HFFc6 (cell line): ENCODE measurements at places on chromosomes 13 and 19. TPM values are rescaled to one million over a fixed set of nuclear protein-coding genes. Genes with fewer than 3 reads are reported as not detected.

The NLRP11 gene
- total RNA-seq = 0.12 TPM in 1 of 3 replicates, not detected in the others

The ZNF439 gene
- total RNA-seq = 0.78 and 1.0 TPM in 2 replicates

The SCEL gene
- total RNA-seq = not detected in 2 replicates

The ANGPTL8 gene
- not detected in 3 replicates for total RNA-seq

The PSG7 gene
- 0.10 to 0.26 TPM in 2 of 3 replicates, not detected in the other for total RNA-seq

The OBI1 gene
- total RNA-seq = 7.4 to 10.0 TPM (median 8.9 TPM) in 3 replicates

The NOVA2 gene
- 0.03 TPM in 1 of 2 replicates, not detected in the other for total RNA-seq

The FFAR2 gene
- total RNA-seq = not detected in 3 replicates

The VN1R2 gene
- not detected in 2 replicates for total RNA-seq

The ZNF221 gene
- total RNA-seq = 4.1 to 4.7 TPM (median 4.5 TPM) in 3 replicates

The NUP62 gene
- total RNA-seq = 50.9 to 73.0 TPM (median 64.5 TPM) in 3 replicates

The APOC4 gene
- not detected in 3 replicates for total RNA-seq

The ZNF497 gene
- 0.21 and 0.28 TPM in 2 replicates for total RNA-seq

The RNF17 gene
- not detected in 3 replicates for total RNA-seq

The DPF1 gene
- total RNA-seq = 3.6 to 5.8 TPM (median 5.7 TPM) in 3 replicates

The MADCAM1 gene
- total RNA-seq = 0.11 and 0.47 TPM in 2 replicates

The NMRK2 gene
- total RNA-seq = not detected in 3 replicates

The ZNF540 gene
- 0.28 to 1.1 TPM (median 0.92 TPM) in 3 replicates for total RNA-seq

The KASH5 gene
- not detected in 3 replicates for total RNA-seq

The NKPD1 gene
- 0.07 to 0.24 TPM (median 0.07 TPM) in 3 replicates for total RNA-seq

The MZF1 gene
- 10.0 to 12.3 TPM (median 12.0 TPM) in 3 replicates for total RNA-seq

The CDC42EP5 gene
- 53.9 and 58.5 TPM in 2 replicates for total RNA-seq

The ELSPBP1 gene
- not detected in 2 replicates for total RNA-seq

The PSG6 gene
- total RNA-seq = 0.77 to 1.3 TPM (median 1.0 TPM) in 3 replicates

The RGCC gene
- total RNA-seq = 0.39 TPM in 1 of 3 replicates, not detected in the others

The OVOL3 gene
- total RNA-seq = not detected in 2 replicates

The EBI3 gene
- total RNA-seq = 0.26 to 1.2 TPM (median 0.39 TPM) in 3 replicates

The NCAN gene
- total RNA-seq = not detected in 3 replicates

The PRR22 gene
- 1.3 to 1.4 TPM (median 1.4 TPM) in 3 replicates for total RNA-seq

The PRKCG gene
- total RNA-seq = 0.28 TPM in 1 of 2 replicates, not detected in the other

The LILRB1 gene
- total RNA-seq = not detected in 3 replicates

The PLVAP gene
- total RNA-seq = not detected in 3 replicates

The ONECUT3 gene
- total RNA-seq = not detected in 3 replicates

The KLK15 gene
- total RNA-seq = not detected in 3 replicates

The KCNK6 gene
- total RNA-seq = 3.9 to 9.2 TPM (median 7.1 TPM) in 3 replicates
